ENCODE measurements at places on chromosomes 5 and 9.
A peak's percentile ranks its signal among the peaks of the same experiment; 100 is the strongest.

DNA sequence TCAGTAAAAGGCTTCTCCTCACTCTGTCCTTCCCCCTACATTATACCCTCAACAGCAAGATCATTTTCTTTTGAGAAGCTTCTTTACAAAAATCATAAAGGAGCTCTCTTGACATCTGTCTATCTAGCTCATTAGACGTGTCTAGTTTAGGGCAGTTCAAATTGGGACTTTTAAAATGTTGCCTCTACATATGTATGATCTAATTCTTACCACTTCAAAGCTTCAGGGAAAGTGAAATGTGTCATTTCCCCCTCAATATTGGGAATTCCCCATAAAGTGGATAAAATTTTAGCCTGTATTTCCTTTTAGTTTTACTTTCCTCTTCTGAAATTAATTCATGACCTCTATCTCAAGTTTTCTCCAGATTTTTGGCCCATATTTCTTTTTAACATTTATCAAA is 323.7 kb downstream of the ARRDC3 start:
- DNase-seq: no peak

- DNase-seq: no peak
Observed at GRCh38 chr9:38032266-38033110, 36.5 kb downstream of the SHB start.

DNA sequence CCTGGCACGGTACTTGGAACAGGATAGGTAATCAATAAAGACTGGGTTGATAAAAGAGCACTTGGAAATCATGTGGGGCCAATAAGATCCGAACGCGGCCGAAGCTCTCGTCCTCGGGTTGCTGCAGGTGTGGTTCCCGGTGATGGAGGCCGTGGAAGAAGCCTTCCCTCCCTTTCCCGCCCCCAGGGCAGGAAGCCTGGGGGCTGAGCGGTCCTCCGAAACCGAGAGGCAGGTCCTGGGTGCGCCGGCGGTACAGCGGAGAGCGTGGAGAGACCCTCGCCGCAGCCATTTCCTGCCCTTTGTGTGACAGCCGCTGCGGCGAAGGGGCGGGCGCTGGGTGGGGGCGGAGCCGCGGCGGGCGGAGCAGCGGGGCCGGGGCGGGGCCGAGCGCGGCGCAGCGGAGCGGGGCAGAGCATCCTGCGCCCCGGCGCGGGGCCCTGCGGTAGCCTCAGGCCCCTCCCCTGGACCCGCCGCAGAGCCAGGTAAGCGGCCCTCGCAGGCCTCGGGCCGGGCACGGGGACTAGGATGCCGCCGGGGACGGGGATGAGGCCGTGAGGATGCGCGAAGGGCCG is at the start of gene CYFIP2:
Gene CYFIP2, plus strand, starts transcription at position 410 of the 572 bp plus-strand sequence. CDS start 19,239 bp downstream, outside the sequence.
- peak; percentile 73 for DNase-seq

- no peak for DNase-seq
Observed at GRCh38 chr5:93079046-93079445, 502.0 kb downstream of the NR2F1-AS1 start.

- DNase-seq: no peak
Observed at GRCh38 chr5:1122511-1123294, 10.8 kb upstream of the SLC12A7 start.

DNA sequence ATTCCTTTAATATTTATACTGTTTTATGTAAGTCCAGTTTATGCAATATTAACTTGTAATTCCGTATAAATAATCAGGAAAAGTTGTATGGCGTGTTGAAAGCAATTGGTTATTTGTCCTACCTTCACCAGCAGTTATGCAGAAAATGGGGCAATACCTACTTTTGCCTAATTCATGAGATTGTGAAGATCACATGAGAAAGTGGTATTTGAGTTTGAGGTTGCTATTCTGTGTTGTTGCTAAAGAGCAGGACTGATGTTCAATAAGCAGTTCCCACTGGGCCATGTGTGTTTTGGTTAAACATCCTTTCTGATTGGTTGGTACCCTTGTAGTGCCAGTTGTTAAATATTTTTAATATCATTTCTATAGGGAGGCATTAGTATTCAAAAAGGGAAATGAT is 3.2 kb downstream of the TGFBR1 start:
- no peak for DNase-seq

GRCh38 chr9:86471171-86471815 is 117.1 kb upstream of the TUT7 start:
- no peak for DNase-seq

DNA sequence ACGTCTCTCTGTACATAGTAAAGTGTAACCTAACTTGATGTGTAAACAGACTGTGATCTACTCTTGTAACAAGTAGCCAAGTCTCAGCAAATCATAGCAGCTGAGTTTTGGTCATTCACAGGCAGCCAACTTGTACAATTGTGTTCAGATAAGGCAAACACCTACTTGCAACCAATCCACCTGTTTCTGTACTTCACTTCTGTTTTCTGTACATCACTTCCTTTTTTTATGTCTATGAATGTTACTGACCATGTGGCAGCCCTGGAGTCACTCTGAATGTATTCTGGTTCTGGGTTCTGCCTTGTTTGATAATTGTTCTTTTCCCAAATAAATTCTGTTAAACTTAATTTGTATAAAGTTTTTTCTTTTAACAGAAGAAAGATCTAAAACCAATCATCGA is 26.0 kb downstream of the RLN2 start:
- no peak for DNase-seq

DNA sequence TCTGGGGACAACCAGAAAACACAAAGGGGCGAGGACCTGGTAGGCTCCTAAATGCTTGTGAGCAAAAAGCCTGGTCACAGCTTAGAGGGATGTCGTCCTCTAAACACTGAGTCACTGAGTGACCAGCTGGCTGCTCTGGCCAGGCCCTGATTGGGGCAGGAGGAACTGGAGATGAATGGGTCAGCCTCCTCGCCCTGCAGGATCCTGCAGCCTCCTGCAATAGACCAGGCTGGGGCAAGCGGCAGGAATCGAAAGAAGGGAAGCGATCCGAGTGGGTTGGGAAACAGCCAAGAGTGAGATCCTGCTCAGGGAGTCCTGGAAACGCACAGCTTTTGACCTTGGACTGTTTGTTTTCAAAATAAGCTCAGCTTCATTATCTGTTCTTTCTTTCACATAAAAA is 34.1 kb upstream of the MSX2 start:
- DNase-seq: no peak

DNA sequence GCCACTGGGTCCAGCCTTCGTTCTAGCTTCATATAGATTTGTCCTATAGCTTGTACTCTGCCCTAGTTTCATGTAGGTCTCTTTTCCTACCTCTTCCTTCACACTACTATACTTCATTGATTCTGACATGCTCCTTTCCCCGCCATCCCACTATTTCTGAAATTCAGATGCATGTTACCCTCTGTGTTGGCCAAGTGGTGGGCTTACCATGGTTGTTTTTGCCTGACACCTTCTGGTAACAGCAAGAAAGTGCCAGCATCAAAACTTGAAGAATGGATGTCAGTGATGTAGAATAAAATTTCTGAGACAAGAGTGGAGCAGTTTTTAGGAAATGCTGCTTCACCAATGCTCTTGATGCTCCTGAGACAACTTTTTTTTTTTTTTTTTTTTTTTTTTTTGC is 19.5 kb upstream of the SERINC5 start:
- DNase-seq: no peak

Data from stimulated activated CD8-positive, alpha-beta memory T cell treated with anti-CD3 and anti-CD28 coated beads, Interleukin-4, amount 100 ng/mL, for 24 hours (primary cell).